ENCODE measurements at places on chromosomes 13 and 19. TPM values are rescaled to one million over a fixed set of nuclear protein-coding genes. Genes with fewer than 3 reads are reported as not detected.

Gene CCDC194
- not detected for total RNA-seq

Gene ZNF541
- not detected for total RNA-seq

Gene DYRK1B
- 68.7 TPM for total RNA-seq

GRCh38 chr13:24195626-24196025 lies 35.1 kb downstream of the SPATA13 start:
- H3K4me3 ChIP-seq = no peak overlapping the region
- H3K36me3 ChIP-seq = no peaks in the 10 kb centered on the region
- no peaks in the 10 kb centered on the region for H3K4me1 ChIP-seq
- no peaks in the 10 kb centered on the region for H3K27me3 ChIP-seq
- no peak overlapping the region for H3K27ac ChIP-seq

Gene ZNF726
- not detected for total RNA-seq

DNA sequence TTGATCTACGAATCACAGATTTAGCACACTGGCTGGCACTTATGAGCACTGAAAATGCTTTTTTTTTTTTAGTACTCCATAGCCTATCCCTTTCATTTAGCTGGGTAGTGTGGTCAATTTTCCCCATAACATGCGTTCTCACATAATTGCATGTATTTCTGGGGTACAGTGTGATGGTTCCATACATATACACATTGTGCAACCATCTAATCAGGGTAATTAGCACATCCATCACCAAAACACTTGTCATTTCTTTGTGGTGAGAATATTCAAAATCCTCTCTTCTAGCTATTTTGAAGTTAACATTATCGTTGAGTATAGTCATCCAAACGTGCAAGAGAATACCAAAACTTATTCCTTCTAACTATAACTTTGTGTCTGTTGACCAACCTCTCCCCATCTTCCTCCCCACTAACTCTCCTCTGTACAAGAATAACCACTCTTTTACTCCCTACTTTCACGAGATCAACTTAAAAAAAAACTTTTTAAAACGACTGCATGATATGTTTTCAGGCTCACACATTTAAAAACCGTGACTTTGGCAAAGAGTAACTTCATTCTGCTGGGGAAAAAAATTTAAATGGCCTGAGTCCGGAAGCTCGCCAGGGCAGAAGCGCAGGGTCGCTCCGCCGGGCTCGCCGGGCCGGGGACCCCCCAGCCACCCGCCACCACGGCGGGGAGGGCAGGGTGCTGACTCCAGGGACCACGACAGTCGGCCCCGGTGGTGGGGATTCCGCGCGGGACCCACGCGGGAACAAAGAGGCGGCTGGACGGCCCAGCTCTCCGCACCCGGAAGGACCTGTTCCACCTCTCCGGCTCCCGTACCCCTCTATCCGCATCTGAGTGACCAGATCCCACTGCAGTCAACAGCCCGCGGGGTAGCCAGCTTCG lies 868 bp upstream of the UBAC2 start:
- H3K36me3 ChIP-seq = no peaks in the 10 kb centered on the region
- H3K4me3 ChIP-seq = peak overlapping the region; percentile 97
- no peak for DNase-seq

GRCh38 chr19:55446060-55446459 lies 3.0 kb upstream of the SHISA7 start:
- DNase-seq = no peak
- H3K4me3 ChIP-seq = no peak overlapping the region
- peaks cover 73% of the 10 kb centered on the region for H3K27me3 ChIP-seq
- H3K36me3 ChIP-seq = no peaks in the 10 kb centered on the region

Gene GTPBP3
- 10.5 TPM for total RNA-seq

GRCh38 chr19:36152019-36152351 lies 262 bp downstream of the COX7A1 start:
- no peak for DNase-seq
- peak overlapping the region; percentile 97 for H3K27ac ChIP-seq
- peak overlapping the region; percentile 90 for H3K4me3 ChIP-seq
- peaks cover 24% of the 10 kb centered on the region for H3K4me1 ChIP-seq

DNA sequence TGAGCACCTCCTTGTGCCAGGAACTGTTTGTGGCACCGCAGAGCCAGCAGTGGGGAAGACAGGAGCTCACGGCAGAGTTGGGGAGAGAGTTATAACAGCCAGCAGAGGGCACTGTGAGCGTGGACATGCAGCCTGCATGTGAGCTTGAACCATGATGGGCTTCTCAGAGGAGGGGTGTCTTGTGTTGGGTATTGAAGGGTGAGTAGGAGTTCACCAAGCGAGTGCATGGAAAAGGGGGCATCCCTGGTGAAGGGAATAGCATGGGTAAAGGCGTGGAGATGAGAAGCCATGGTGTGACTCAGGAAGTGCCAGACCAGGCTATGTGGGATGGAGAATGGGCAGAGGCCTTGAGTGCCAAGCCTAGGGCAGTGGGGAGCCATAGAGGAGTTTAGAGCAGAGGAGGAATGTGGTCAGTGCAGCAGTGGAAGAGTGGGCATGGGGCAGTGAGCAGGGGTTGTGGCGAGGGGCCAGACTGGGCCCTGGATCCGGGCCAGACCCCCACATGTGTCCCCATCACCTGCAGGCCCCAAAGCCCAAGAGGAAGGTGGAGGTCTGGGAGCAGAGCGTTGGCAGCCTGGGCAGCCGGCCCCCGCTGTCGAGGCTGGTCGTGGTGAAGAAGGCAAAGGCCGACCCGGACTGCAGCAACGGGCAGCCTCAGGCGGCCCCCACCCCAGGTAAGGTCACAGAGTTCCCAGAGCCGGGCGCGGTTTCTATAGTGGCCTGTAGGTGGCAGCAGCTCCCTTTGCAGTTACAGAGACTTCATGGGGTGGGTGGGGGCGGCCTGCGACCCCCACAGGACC lies 11.8 kb upstream of the SHD start:
- no peaks in the 10 kb centered on the region for H3K27me3 ChIP-seq
- H3K36me3 ChIP-seq = peaks cover 72% of the 10 kb centered on the region
- H3K4me3 ChIP-seq = no peak overlapping the region
- no peaks in the 10 kb centered on the region for H3K4me1 ChIP-seq

Gene KLK6
- total RNA-seq = not detected

DNA sequence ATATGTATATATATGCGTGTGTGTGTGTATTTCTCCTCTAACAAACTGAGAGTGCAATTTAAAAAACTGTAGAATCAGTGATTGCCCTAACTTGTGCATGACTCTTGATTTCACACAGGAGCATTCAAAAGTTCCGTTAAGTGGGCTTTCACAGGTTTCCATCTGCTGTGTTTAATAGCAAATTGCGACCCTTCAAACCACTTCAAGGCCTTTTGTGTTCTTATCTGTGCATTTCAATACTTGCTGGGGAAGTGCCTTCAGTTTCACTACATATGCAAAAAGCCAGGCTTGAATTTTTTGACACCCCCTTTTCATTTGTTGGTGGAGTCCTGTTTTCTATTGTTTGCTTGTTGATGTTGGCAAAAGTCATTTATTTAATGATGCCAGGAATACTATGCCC lies 158.0 kb downstream of the TM9SF2 start:
- no peaks in the 10 kb centered on the region for H3K27me3 ChIP-seq
- H3K4me3 ChIP-seq = no peak overlapping the region

Measured in gastrocnemius medialis (tissue), 4 donors.